ENCODE measurements at places on chromosomes 4 and X. TPM values are rescaled to one million over a fixed set of nuclear protein-coding genes. Genes with fewer than 3 reads are reported as not detected.

SATL1 gene
- total RNA-seq, result not detected

SUPT20HL1 gene
- total RNA-seq, result not detected

DNA sequence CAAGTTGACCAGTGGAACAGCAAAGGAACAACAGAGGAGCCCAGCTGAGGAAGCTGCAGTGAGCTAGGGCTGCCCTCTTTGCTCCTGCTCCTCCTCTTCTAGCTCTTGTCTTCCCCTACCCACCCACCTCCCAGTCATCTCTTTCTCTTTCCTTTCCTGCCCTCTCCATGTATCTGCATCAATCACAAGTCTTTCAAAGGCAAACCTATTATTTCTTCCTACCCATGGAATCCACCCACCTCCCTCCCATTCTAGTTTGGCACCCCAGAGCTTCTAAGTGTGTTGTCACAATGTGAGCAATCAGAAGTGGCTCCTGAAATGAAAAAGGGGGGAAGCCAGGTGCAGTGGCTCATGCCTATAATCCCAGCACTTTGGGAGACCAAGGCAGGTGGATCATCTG lies 69.3 kb downstream of the TSC22D3 start:
- DNase-seq, result no peak

GRCh38 chrX:9522378-9523155 lies 57.7 kb downstream of the TBL1X start:
- DNase-seq, result no peak

- no peak for DNase-seq
These were observed 1033.0 kb upstream of the INTU start for GRCh38 chr4:126599746-126600145.

GRCh38 chrX:38379088-38379487 lies 26.7 kb downstream of the OTC start:
- no peak for DNase-seq

LNX1 gene
- total RNA-seq, result 4.4 TPM

DNA sequence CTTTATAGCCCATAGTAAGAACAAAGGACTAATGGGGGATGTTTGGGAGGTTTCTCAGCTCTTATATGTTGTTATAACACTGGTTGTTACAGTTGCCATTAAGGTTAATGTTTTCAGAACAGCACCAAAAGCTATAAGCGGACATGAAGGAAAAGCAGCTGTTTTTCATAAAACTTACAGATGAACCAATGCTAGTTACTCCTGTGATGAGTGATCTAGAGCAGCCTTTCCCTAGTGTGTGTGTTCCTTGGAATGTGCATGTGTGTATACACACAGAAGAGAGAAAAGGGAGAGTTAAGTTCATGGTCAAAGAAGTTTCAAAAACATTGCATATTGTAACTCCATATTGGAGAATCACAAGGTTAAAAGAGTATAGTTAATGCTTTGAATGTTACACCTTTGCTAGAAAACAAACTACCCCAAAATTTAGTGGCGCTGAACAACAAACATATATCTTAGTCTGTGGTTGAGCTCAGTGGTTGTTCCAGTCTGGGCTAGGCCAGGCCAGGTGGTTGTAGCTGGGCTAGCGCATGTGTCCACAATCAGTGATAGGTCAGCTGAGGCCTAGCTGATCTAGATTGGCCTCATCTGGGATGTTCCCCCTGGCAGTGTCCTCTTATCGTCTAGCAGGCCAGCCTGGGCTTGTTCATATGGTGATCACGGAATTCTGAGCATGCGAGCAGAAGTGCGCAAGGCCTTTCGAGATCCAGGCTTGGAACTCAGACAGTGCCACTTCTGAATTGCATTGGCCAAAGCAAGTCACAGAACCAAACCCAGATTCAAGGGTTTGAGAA lies 151.0 kb downstream of the NHS start:
- DNase-seq, result no peak

- no peak for DNase-seq
These were observed 7.3 kb downstream of the SPON2 start for GRCh38 chr4:1164956-1165545.

TMEM271 gene
- 1.8 TPM for total RNA-seq

NMU gene
- 0.39 TPM for total RNA-seq

DNA sequence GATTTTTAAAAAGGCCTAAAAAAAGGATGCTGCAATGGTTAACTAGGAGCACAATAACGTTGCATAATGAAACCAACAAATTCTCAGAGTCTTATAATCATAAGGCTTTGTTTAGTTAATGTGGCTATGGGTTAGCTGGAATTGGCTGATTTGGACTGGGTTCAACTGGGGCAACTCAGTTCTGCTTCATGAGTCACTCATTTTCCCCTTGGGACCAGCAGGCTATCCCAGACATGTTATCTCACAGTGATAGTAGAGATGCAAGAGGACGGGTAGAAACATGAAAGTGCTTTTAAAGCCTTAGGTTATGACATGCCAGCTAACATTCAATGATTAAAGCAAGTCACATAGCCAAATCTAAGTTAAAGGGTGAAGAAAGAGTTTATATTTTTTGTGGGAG lies 189.2 kb upstream of the GK2 start:
- DNase-seq, result no peak

DNA sequence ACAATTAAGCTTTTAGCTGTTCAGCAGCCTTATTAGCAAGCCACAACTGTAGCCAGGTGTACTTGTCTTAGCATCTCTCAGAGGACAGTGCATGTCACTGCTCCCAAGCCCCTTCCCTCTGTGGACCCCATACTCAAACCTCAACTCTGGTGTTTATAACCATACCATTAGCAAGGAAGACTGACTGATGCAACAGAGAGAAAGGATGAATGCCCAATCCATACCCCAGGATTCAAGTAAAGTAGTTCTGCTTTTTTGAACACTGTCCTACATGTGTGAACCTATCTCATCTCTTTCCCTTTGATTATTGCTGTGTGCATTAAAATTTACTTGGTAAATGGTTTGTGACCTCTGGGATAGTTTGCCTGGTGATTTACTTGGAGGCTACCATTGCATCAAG lies 22.8 kb upstream of the CYBB start:
- DNase-seq, result no peak
